ENCODE measurements at places on chromosomes 1 and 21.
A peak's percentile ranks its signal among the peaks of the same experiment; 100 is the strongest.

- no peak for DNase-seq
Observed at GRCh38 chr1:20028125-20028524, 41.9 kb upstream of the PLA2G5 start.

GRCh38 chr1:66777831-66778230 is 23.2 kb downstream of the INSL5 start:
- DNase-seq = peak; percentile 82

DNA sequence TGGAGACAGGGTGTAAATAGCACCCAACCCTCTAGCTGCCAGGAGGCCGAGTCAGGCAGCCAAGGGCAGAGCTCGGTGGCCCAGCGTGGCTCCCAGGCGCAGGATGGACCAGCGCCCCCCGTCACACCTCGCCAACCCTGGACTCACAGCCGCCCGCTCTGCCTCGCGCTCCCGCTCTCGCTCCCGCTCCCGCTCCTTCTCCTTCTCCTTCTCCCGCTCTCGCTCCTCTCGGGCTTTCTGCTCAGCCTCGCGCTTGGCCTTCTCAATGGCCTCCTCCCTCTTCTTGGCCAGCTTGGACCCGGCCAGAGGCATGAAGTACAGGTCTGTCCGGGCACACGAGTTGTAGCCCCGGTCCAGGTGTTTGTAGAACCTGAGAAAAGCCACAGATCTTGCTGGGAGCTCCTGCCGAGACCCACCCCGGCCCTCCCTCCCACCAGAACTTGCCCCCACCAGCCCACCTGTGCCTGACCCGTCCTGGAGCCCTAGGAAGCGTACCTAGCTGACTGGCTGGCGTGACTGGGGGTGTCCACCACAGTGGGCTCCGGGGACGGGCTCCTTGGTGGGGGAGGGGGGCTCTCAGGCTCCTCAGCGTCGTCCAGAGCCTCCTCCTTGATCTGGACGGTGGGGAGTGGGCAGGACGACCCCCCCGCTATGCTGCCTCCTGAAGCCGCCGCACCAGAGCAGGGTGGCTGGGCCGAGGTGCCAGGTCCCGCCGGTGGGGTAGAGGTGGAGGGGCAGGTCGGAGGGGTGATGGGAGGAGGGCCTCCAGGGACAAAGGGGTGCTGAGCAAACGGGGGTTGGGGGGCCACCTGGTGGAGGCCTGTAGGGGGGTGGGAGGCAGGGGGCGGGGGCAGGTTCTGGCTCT is 41.9 kb downstream of the SLC45A1 start:
- no peak for DNase-seq

- DNase-seq = no peak
Observed at GRCh38 chr1:58608297-58608696, 31.2 kb upstream of the TACSTD2 start.

DNA sequence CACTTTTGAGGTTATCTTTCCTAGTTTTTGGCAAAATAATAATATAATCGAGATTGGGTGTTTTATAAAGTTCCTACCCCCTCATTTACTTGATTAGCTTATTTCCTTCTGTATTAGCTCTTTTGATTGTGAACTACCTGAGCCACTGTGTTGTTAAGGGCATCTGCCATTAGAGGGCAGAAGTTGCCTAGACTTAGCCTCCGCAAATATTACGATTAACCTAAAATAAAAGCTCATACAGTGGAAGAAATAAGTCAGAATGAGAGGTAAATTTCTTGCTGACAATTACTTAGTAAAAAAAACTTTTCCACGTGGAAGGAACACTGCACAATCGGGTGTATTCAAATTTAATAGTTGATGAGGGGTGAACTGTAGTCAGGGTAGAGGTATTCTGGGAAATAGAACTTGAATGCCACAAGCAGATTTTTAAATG is 2.3 kb downstream of the H3-3A start:
- DNase-seq = peak; percentile 59

DNA sequence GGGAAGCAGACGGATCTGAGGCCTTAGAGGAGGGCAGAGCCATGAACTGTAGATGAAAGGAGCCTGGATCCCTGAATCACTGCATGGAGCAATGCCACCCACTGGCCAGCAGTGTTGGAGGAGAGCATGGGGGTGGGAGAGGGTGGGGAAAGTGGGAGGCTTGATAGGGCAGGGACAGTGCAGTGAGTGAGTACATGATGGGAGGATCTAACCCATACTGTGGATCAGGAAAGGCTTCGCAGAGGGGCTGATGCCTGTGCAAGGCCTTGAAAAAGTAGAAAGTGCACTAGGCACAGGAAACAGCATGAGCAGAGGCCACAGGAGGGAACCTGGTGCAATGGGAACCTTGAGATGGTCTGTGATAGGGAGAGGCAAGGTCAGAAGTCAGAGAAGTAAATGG is 391.9 kb downstream of the PTPRU start:
- DNase-seq = no peak

DNA sequence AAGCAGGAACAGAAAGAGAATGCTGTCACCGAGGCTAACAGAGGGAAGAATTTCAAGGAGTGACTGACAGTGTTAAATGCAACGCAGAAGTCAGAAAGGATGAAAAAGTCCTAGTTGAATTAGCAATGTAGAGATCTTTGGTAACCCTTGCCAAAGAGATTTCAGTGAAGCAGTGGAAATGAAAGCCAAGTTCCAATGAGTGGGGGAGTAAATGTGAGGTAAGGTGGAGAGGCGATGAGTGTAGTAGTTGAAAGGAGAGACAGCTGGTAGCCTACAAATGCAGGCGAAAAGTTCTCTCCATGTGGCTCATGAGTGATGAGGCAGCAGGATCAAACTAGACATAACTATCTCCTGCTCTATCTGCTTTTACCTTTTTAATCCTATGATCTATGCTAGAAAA is 74.6 kb upstream of the IPO9 start:
- DNase-seq = no peak

DNA sequence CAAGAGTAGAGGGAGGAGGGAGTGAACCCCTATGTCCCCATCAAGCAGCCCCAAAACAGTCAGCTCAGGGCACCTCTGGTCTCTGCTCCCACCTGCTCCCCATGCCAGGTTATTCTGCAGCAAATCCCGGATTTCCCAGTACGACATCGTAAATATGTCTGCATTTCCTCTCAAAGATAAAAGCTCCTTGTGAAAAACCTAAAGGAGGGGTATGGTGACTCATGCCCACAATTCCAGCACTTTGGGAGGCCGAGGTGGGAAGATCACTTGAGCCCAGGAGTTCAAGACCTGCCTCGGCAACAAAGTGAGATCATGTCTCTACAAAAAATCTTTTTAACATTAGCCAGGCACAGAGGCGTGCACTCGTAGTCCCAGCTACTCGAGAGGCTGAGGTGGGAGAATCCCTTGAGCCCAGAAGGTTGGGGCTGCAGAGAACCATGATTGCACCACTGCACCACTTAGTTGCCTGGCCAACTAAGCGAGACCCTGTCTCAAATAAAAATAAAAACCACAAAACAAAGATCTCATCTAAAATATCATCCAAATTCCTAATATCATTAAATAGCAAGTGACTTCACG is 7.1 kb downstream of the ACOT7 start:
- no peak for DNase-seq

- no peak for DNase-seq
Observed at GRCh38 chr1:206131037-206131436, 13.8 kb upstream of the AVPR1B start.

- DNase-seq = peak; percentile 13
Observed at GRCh38 chr1:110255392-110255787, 45.3 kb downstream of the KCNC4 start.

DNA sequence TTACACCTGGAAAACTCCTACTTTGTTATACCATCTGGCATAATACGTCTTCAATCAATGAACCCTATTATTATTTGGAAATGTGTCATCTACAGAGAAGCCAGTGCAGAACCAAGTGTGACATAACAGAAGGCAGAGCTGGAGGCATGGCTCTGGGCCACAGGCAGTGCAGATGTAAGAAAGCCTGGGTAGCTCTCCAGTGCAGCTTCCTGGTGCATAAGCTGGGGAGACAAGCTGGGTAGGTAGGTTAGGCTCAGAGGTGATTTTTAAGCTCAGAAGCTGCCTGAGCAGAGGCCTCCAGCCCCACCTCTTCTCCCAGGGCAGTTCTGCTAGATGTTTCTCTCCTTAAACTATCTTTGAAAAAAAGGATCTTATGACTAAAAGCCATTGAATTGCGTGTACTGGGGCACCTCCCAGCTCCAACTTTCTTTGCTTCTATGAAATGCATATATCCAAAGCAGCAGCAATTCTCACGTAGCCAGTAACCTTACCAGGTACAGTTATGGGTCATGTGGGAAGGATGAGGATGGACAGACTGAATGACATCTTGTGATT is 30.7 kb downstream of the AKNAD1 start:
- DNase-seq = no peak

DNA sequence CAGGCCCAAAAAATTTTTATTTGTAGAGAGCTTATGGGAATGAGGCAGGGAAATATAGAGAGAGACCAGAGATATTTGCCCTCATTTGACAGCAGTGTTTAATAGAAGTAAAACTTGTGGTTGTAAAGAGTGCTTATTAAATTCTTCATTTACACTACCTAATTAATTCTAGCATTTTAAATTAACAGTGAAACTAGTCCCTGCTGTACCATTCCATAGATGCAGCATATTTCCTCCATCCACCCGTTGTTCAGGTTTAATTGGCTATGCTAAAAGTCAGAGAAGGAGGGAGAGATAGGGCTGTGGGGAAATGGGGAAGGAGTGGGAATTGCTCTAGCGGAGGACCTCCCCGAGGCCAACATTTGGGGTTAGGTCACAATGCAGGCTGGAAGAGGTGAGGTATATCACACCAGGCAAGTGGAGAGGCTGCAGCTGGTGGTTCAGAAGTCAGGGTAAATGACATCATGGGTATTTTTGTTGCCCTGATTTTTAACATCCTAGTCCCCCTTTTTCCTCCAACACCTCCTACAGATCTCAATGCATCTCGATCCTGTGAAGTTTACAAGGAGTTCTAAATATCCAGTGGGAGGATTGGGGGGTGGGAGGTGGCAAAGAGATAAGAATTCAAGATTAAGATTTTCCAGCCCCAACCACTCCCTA is 38.6 kb downstream of the ELAVL4 start:
- no peak for DNase-seq

DNA sequence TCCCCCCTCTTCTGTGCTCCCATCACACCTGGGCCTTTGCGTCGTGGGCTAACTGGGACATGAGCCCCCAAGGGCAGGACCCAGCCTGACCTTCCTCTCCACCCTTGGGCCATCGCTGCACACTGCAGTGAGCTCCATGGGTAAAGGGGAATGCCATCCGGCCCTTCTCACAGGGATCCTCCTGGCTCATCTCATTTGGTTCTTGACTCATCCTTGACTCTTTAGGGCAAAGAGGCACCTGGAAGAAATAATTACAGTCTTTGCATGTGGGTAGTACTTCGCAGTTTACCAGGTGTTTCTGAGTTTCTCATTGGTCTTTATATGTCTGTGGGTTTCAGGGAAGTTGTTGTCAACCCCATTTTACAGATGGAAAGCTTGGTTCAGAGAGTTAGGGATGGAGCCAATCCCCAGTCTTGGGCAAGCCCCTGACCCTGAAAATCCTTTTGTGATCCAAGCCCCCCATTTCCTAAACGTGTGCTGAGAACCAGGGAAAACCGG is 59.3 kb upstream of the ID3 start:
- DNase-seq = no peak

- no peak for DNase-seq
Observed at GRCh38 chr1:226692823-226693222, 46.3 kb downstream of the ITPKB start.

DNA sequence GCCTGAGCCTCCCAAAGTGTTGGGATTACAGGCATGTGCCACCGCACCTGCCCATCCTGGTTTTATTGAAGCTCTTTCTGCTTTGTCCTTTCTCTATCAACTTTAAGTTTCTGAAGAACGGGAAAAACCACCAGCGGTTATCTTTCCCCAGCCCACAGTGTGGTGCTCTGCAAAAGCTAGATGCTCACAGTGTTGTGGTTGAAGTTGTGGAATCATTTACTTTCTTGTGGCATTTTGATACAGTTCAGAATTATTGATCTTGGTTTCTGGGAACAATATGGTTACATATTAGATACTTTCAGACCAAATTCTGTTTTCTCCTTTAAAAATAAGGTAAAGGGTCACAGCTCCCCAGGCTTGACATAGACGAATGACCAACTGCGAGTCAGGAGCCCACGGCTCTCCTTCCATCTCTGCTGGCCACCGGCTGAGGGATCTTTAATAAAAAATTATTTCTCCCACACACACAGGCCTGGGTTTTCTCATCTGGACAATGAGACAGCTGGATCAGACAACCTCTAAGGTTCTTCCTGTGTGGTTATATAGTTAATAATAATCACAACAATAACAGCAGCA is 385.3 kb downstream of the SETD4 start:
- DNase-seq = no peak

DNA sequence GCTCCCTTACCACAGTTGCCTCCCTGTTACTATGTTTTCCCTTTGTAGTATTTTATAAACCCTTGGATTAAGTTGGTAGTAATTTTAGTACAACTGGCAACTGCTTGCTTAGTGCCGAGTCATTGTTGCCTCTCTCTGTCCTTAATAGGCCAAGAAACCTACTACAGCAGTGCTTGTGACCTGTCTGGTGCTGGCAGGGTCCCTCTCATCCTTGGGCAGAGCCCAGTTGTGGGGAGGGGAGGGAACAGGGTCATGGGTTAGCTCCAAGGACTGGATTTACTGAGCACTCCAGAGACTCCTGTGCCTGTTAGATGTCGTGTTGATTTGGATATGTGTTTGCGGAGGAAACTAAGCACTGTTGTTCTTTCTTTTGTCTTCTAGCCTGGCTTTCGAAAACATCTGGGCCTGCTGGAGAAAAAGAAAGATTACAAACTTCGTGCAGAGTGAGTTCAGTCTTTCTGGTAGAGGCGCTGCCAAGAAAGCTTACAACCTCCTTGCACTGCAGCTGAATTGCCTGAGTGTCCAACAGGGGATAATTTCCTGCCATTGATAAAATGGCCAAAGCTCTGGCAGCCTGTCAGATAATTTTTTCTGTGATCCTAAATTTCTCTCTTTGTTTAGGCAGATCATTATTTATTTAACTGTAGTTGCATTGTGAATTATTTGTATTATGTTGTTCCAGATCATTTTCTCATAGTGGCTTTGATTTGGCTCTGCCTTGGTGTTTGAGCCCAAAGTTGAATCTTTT is 3.6 kb downstream of the UTP11 start:
- DNase-seq = no peak

GRCh38 chr1:9826616-9827015 is 2.9 kb upstream of the CLSTN1 start:
- DNase-seq = no peak

- DNase-seq = no peak
Observed at GRCh38 chr1:183777328-183777727, 27.6 kb upstream of the RGL1 start.

- DNase-seq = no peak
Observed at GRCh38 chr1:29689372-29690030, 453.2 kb downstream of the PTPRU start.

DNA sequence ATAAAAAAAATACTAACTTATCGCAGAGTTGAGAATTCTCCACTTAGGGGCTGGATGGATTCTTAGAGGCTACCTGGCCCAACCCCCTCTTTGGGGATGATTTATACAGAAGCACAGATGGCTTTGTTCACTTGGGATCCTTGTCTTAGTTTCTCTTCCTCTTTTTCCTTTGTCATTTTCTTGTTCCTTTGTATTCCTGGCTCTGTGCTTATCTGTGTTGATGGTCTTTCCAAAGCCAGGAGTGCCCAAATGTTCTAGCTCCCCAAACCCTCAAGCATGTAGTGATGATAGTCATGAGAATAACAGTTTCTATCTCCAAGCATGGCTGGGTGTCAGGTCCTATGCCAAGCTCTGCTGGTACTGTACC is 27.4 kb downstream of the EPHB2 start:
- no peak for DNase-seq

All from NCI-H2081 (cell line).